ENCODE measurements at places on chromosomes 1 and 21. TPM values are rescaled to one million over a fixed set of nuclear protein-coding genes. Genes with fewer than 3 reads are reported as not detected.

DNA sequence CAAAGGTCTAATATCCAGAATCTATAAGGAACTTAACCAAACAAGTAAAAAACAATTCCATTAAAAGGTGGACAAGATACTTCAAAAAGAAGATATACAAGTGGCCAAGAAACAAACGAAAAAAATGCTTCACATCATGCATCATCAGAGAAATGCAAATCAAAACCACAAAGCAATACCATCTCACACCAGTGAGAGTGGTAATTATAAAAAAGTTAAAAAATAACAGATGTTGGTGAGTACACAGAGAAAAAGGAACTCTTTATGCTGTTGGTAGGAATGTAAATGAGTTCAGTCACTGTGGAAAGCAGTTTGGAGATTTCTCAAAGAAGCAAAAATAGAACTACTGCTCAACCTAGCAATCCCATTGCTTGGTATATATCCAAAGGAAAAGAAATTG, 218.6 kb downstream of the SLC44A5 start:
- DNase-seq = no peak

DNA sequence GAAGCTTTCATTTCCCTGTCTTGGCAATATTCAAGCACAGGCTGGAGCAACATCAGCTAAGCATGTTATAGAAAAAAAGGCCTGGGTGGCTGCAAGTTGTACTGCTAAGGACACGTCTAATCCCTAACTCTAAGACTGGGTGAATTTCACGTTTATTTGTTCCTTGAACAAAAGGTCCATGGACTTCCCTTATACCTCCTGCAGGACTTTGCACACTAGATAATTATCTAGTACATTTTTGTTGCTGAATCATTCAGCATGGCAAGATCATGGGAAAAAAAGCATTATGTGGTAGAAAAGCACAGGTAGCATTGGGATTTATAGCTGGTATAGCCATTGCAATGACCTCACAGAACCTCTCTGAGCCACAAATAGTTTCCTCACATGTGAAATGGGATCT, 130.7 kb upstream of the DMRTA2 start:
- no peak for DNase-seq

DNA sequence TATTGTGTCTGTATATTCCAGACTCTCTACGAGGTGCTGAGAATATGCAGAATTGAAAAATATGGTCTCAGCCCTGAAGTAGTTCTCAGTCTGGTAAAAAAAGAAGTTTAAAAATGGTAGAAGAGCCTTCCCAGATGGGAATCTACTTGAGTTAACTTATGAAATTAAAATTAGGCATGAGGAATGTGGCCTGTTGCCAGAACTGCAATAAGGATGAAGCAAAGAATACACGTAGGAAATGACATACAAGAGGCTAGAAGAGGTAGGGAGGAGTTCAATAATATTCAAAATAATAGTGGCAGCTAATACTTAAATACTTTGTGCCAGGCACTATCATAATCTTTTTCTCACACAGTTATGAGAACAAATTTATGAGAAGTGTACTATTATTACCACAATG, 6.3 kb downstream of the ASPM start:
- DNase-seq = no peak

DNA sequence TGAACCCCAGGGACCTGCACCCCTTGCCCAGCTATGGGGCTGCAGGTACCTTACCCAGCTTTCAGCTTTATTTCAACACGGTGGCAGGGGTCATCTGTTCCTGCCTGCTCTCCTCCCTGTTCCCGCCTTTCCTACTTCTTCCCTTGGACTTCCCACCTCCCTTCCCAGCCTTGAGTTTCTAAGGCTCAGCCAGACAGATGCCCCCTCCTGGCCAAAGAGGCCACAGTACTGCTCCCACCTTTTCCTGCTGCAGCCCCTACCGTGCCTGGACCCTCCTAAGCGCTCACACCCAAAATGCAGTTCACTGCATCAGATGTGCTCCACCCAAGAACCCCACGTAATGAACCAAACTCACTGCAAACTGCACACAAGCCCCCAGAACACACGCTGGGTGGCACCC, 7.7 kb downstream of the NOC2L start:
- DNase-seq = peak; percentile 58

- DNase-seq = peak; percentile 72
Measured at GRCh38 chr1:156618853-156619581, at the start of gene HAPLN2. TSS of gene HAPLN2 (plus strand) at chr1:156619415. CDS start at chr1:156623491, 4,076 bp downstream.

DNA sequence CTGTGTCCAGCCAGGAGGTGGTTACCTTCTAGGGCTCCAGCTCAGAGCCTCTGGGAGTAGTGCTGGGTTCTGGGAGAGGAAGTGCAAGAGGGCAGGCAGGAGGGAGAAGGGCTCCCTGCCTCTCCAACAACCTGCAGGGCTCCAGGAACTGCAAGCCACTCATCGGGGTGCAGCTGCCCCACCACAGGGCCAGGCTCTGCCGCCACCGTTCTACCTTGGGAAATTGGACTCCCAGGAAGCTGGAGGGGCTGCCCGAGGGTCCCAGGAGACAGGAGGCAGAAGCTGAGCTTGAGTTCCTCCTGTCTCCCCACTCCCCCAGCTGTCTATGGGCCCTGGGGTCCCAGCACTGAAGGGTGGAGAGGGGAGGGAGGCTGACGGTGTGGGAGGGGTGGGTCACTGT, 7.4 kb upstream of the PRDM16 start:
- DNase-seq = no peak

GRCh38 chr1:246214708-246215509, 292.2 kb downstream of the SMYD3 start:
- DNase-seq = no peak

GRCh38 chr1:117014209-117014608, 12.6 kb downstream of the CD101 start:
- DNase-seq = no peak

DNA sequence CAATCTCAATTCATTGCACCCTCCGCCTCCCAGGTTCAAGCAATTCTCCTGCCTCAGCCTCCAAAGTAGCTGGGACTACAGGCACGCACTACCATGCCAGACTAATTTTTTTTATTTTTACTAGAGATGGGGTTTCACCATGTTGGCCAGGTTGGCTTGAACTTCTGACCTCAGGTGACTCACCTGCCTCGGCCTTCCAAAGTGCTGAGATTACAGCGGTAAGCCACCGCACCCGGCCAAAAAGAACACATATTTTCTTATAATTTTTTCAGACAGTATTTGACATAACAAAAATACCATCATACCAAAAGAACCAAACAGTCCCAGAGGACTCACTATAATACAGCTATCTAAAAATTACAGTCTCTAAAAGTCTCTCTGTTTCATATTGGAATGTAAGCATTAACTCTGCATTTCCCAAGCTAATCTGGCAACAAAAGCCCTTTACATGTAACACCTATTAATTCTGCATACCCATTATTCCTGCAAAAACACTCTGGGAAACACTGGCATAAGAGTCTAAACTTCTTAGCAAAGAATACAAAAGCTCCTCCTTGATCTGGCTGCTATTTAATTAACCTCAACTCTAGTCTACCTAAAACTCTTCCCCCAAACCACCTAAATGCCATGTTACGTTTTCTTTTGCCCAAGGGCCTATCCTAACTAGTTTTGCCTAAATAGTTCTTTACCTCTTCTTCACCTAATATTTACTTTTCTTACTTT, 26.9 kb downstream of the WDR26 start:
- no peak for DNase-seq

GRCh38 chr1:221900678-221901077, 158.8 kb upstream of the DUSP10 start:
- DNase-seq = no peak

S100PBP gene
- total RNA-seq = 107 TPM

GBP7 gene
- not detected for total RNA-seq

HCN3 gene
- total RNA-seq = 5.9 TPM

PGBD5 gene
- total RNA-seq = 1.2 TPM

OR14K1 gene
- total RNA-seq = not detected

RPTN gene
- total RNA-seq = not detected

RNPEP gene
- total RNA-seq = 70.3 TPM
